COR-L47 (cell line): ENCODE measurements at places on chromosomes 4 and X.

GRCh38 chr4:14562901-14563300 lies 439.4 kb upstream of the CPEB2 start:
- no peak for DNase-seq

- peak; percentile 11 for DNase-seq
These were observed 67.7 kb upstream of the PJA1 start for GRCh38 chrX:69232945-69233344.

- no peak for DNase-seq
These were observed 921.8 kb upstream of the PCDH10 start for GRCh38 chr4:132227151-132227856.

DNA sequence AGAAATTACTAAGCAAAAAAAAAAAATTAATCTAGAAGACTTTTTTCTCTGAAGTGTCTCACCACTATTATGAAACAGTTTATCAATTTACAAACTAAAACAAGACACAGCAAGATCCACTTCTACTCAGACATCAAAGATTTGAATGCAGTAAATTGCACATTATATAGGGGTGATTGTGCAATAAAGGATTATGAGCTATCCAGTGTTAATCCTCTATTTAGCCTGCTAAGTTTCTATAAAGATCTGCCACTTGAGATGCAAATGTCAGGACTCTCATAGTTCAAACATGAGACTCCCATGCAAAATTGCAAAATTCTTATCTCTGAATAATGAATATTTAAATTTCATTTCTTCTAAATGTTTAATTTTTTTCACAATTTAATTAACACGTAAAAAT lies 2.2 kb downstream of the TECRL start:
- DNase-seq = no peak

GRCh38 chr4:88216395-88216794 lies 58.0 kb upstream of the ABCG2 start:
- no peak for DNase-seq

DNA sequence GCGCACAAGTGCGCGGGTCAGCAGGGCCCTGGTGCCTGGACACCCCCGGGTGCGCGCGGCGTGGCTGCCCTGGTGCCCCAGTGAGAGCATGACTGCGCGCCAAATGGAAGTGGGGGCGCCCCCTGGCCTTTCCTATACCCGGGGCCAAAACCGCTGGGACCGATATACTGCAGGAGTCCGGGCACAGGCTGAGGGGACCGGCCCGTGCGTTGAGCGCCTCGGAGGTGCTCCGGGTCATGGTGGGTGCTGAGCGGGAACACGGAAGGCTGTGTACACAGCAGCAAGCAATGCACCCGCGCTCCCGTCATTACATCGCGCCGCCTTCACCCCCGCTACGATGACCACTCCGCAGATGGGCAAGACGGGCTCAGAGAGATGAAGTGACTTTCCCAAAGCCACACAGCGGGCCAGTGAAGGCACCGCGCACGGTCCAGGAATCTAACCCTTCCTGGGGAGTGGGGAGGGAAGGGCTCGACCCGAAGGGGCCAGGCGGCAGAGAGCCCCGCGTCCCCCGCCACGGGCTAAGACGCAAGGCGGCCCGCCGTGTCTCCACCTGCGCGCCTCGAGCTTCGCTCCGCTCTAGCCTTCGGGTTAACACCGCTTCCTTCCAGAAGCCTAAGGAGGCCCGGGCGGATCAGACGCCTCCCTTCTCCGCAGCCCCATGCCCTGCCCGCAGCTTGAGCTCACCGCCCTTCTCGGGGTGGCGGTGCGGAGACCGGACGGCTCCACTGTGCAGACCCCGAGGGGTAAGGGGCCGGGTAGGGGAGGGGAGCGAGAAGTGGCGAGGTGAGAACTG lies 11.3 kb downstream of the HMX1 start:
- no peak for DNase-seq

DNA sequence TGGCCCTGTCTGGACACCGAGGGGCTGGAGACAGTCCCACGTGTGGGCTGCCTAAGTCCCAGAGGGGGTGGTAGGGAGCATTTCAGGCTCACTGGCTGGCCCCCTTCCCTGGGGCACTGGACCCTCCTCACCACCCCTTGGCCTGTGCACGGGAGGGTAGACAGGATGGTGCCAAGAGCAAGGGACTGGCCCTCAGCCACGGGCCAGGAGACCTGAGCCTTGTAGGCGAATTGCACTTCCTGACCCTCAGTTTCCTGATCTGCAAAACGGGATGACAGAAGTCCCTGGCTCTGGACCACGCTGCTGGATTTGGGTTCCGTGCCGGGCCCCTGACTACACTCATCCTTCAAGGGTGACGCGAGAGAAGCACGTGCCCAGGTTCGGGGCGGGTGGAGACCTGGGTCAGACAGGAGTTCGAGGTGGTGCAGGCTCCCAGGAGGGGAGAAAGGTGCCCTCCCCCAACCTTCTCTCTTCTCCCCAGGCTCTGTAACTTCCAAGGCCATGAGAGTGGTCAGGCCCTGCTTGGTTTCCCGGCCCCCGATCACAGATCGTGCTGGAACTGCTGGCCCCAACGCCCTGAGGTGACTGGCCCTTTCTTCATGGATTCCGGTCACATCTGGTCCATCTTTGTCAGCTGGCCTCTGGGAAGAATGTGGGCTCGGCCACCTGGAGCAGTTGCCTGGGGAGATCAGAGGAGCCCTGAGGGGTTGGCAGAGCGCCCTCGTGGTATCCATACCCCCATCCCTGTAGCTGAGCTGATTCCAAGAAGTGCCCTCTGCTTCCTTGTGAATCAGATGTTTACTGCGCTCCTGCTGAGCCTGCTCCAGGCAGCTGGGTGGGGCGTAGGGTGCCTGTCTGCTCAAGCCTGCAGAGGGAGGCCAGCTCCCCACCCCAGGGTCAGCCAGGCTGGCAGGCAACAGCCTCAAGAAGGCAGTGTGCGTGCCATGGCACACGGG lies 3.3 kb downstream of the SH3BP2 start:
- peak; percentile 76 for DNase-seq

DNA sequence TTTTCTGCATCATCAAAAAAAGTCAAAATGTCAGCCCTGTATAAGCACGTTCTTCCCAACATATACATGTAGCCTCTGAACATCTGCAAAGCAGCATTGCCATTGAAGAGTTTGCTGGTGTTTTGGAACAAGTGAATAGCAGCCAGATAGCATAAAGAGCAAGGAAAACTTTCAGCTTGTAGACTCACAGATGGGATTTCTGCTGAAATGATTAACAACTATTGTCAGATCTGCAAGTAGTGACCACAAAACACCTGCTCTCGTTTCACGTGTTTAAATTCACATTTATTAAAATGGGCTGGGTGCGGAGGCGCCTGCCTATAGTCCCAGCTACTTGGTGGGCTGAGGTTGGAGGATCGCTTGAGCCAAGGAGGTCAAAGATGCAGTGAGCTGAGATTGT lies 123.7 kb downstream of the SPRY1 start:
- DNase-seq = no peak

GRCh38 chrX:137297167-137297566 lies 263.4 kb upstream of the GPR101 start:
- DNase-seq = no peak

DNA sequence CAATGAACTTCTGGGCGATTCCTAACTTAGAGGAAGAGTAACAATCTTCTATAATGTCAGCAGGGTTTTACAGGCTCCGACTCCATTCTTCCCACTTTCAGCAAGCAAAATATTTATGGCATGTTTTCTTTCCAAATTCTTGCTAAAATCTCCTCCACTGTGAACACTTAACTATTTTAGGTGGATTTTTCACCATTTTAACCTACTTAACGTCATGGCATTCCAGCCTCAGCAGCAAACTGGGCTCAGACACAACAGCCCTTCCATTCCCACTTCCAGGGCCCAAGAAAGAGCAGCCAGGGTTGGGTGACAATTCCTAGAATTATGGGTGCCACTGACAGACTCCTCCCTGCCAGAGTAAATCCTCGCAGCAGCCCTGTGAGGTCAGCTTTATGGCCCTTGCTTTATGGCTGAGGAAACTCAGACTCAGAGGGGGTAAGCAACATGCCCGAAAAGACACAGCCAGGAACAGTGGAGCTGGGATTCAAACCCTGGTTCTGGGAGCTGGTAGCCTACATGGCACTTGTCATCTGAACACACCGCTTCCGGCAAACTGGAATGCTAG lies 112.8 kb upstream of the MAP3K15 start:
- DNase-seq = no peak

DNA sequence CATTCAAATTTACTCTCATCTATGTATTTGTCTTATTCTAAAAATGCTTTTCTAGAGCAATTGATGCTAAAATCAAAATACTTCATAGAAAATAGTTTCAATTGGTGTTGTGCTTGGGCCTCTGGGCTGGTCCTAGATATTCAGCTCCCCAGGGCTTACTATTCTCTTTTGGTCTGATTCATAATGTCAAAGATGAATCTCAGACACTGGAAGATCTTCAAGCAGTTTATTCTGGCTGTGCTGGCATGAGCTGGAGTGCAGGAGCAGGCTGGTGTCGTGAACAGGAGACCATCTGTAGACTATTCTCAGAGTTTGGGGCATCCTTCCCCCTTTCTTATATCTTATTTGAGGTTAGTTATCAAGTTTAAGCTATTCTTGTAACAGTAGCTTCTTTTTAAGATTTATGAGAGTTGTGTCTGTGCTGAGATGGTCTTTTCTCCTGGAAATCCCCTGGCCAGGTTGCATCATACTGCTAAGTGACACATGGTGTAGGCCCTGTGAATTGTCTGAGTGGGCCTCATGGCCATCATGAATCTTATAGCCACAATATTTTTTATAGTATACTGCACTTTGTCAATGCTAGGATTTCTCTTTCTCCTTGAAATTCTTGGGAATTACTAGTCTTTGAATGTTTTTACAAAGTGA lies 1624.0 kb upstream of the IGFBP7 start:
- no peak for DNase-seq

DNA sequence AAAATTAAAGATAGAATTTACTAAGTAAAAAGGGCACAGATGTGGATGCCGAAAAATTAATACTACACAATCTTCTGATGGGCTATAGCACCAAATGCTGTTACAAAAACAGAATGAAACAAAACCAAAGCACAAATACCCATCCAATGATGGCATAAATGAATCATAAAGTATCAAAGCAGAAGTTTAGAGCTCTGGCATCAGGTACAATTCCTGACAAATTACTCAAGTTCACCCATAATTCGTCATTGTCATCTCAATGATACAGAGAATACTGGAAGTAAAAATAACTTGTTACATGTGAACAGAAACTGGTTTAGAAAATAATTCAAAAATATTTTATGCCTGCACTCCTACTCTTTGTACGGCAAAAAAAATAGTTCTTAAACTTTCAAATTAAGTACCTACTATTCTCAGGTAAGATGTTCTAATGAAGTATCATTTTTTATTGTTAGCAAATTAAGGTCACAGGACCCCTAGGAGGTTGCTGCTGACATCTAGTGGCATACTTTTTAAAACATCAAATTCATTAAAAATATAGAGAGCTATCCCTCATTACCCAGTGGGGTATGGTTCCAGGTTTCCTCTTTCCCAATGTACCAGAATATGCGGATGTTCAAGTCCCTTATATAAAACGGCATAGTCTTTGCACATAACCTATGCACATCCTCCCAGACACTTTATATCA lies 126.1 kb downstream of the INPP4B start:
- peak; percentile 30 for DNase-seq

GRCh38 chr4:173448608-173449379 lies 49.9 kb upstream of the SCRG1 start:
- DNase-seq = no peak

GRCh38 chr4:118850488-118851173 lies 14.7 kb upstream of the SEC24D start:
- peak; percentile 7 for DNase-seq
